ENCODE measurements at places on chromosomes 2 and 18.
A peak's percentile ranks its signal among the peaks of the same experiment; 100 is the strongest.

DNA sequence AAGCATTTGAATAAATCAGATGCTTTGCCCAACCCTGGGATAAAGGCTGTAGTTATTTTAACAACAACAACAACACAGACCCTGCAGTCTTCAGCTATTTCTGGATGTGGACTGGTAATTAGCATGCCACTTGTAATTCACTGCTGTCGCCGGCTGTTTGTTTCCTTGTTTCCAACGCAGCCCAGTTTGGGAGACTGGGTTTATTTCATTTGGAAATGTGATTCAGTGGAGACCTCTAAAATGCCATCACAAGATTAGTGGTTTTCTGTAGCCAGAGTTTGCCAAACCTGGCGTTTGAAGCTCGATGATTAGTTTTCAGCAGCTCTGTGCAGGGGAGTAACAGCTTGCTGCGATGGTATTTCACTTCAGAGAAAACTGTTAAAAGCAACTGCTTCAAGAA lies 83.5 kb downstream of the LDLRAD4 start:
- no peak for DNase-seq

DNA sequence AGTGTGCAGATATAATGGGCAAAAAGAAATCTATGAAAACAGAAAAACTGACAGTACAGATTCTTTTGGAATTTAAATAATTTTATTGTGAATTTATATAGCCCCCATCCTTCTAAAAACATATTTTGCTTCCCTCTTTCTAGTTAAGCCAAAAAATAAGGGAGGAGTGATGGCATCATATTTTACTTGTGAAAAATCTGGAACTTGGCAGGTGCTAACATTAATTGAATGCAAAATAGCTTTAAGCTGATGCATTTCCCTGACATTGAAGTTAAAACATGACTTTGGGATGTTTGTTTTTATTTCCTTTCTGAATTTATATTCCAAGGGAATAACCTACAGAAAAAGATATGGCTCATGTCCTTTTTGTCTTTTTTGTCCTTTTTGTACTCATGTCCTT lies 82.6 kb upstream of the RBM44 start:
- DNase-seq, result no peak

DNA sequence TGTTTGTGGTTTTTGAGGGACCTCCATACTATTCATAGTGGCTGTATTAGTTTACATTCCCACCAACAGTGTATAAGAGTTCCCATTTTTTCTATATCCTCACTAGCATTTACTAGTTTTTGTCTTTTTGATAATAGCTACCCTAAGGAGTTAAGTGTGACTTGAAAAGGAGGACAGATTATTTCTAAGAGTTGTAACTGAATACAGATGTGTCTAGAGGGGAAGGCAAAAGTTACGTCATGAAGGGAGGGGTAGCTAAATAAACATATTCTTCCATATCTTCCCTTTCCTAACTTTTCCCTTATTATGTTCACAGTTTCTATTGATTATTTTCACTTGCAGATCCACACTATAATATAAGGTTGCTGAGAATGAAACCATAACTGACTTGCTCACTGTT lies 1315.7 kb upstream of the ZEB2 start:
- DNase-seq, result no peak

DNA sequence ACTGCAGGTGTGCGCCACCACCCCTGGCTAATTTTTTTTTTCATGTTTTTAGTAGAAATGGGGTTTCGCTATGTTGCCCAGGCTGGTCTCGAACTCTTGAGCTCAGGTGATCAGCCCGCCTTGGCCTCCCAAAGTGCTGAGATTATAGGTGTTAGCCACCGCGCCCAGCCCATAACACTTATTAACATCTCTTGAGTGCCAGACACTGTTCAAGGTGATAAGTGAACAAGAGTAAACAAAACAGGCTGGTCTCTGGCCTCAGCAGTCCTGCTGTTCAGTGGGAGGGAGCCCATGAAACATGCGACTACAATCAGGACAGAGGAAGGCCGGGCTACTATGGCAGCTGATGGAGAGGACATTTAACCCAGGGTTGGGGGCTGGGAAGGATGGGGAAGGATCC lies 42.3 kb downstream of the KCTD1 start:
- no peak for DNase-seq

GRCh38 chr2:17976871-17977746 lies 98.6 kb downstream of the KCNS3 start:
- DNase-seq, result peak; percentile 99

GRCh38 chr18:13517369-13517768 lies 209.0 kb downstream of the FAM210A start:
- DNase-seq, result no peak

DNA sequence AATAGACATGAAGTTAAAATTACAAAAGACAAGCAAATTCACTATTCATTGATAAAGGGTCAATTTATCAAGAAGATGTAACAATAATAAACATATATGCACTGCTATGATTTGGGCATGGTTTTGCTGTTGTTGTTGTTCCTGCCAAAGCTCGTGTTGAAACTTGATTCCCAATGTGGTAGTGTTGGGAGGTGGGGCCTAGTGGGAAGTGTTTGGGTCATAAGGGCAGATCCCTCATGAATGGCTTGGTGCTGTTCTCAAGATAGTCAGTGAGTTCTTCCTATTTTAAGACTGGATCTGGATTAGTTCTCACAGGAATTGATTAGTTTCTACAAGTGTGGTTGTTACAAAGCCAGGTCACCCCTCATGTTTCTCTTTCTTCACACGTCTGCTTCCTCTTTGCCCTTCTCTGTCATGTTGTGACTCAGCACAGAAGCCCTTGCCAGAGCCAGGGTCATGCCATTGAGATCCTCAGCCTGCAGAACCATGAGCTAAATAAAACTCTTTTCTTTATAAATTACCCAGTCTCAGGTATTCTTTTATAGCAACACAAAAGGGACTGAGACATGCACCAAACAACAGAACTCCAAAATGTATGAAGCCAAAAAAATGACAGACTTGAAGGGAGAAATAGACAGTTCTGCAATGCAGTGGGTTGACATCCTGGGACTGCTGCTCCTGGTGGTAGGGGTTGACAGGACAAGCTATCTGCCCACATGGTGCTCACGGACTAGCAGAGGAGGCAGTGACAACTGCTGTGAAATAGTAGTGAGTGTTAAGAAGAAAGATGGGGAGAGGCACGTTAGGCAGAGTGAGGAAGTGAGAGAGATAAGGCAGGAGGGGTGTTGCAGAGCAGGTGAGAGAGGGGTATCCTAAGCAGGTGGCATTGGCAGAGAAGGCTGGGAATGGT lies 18.6 kb upstream of the SKA1 start:
- no peak for DNase-seq

DNA sequence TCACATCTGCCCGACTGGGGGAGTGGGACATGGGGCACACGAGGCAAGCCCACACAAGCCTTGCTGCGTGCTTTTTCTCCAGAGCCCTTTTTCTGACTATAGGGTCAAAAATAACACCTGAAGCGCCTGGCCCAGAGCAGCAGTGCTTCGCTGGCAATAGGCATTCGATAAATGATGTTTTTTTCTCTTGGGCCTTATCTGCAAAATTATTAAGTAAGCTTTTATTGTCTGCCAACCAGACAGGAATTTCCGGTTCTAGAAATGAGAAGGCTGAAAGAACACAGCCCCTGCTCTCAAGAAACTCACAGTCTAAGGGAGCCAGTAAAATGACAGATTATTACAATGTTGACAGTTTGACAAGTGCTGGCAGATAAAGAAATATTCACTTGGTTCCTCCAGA lies 2.7 kb upstream of the TMBIM1 start:
- no peak for DNase-seq

DNA sequence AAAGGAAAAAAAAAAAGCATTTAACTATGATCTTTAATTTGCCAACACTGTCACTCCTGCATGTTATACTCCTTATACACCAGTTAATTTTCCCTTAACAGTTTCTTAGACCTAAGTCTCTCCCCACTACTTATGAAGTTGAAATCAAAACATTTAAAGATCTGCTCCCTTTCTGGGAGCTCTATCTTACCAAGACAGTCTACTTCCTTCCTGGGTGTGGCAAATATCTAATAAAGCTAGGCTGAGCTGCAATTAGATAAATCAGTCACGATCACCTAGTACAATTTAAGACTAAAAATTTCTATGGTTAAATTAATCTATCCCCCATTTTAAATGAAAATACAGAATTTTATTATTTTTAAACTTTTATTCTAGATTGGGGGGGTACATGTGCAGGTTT lies 33.4 kb downstream of the PUM2 start:
- no peak for DNase-seq

DNA sequence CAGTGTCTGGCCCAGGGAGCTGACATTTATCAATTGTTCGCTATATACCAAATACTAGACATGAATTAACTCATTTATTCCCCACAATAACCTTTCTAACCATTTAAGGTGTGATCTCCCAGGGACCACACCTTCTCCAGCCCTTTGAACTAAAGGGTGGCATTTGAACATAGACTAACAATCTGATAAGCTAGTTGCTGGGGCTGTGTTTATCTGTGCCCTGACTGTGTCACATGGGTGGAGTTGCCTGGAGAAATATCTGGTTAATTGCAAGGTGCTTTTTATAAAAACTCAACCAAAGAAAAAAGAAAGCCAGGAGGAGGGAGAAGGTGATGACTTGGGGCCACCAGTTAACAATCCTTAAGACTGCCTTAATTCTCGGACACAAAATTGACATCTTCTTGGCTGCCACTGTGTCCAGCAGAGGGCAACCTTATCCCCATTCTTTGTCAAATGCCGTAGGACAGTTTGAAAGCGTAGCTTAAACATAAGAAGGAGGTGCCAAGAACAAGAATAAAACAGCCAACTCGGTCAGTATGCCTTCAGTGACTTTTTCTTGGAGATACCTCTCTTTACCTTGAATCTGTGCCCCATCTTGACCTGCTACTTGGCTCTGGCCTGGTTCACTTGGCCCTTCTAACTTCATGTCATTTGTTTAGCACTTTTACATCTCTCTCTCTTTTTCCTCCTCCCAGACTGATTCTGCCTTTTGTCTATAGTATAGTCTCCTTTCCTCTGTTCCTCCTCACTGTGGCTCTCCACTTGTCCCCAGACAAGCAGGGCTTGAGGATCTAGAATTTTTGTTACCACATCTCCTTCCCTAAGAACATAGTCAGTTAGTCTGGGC lies 183.4 kb downstream of the MYO3B start:
- DNase-seq, result peak; percentile 19

- DNase-seq, result no peak
Observed at GRCh38 chr2:10524851-10525572, 76.9 kb upstream of the ODC1 start.

DNA sequence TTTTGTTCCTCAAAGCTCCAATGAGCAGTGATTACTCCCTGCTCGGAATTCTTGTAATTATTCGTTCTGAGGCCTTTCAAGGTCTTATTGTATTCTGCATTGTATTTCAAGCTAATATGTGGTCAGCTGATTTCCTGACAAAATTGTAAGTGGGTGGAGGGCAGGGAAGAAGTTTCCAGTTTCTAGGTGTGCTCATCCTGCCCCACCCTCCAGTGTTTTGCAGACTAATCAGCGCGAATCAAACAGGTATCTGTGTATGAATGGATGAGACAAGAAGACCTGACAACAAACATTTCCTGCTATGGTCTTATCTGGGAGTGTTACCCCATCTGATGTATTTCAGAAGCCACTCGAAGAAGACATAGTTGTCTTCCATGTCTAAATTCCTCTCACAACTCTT lies 35.3 kb downstream of the MYCN start:
- DNase-seq, result no peak

GRCh38 chr2:189927823-189928222 lies 134.7 kb downstream of the MSTN start:
- DNase-seq, result no peak

DNA sequence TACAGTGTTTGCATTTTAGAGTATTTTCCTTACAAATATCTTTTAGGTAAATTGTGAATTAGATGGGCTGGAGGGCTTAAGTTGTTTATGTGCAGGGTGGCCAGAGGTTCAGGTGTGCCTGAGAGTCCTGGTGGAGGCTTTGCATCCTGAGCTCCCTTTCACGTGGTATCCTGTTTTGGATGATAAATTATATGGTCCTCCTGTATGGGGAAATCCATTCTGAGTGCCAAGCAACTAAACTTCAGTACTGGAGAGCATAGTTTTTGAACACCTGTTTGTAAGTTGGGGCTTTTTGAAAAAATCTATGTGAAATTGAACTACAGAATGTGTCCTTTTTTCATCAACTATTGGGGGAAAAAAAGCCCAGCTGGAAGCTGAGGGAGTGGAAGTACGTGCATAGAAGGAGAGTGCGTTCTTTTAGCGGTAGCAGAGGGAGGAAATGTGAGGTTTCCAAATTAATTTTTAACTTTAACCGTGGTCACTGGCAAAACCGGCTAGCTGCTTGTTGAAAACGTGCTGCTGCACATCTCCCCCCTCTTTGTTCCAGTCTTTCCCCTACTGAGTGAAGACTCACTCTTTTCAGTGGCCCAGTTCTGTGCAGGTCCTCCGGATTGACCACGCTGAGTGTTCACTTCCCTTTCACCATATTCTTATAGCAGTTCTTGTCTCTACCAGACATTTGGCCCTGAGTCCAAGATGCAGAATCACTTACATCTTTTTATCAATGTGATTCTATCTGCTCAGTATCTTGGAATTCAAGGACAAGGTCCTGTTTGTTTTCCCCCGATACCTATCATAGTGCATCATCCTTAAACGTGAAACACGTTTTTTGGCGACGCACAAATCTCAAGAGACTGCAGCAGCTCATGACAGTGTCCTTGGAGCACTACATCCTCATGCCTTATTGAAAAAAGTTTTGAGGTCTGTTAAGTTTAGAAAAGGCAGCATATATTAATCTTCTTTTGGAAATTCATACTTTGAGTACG lies 15.3 kb downstream of the CNOT11 start:
- no peak for DNase-seq

GRCh38 chr2:112045446-112046014 lies 9.5 kb upstream of the TMEM87B start:
- DNase-seq, result no peak

GRCh38 chr2:34121076-34121475 lies 522.0 kb upstream of the FAM98A start:
- no peak for DNase-seq

DNA sequence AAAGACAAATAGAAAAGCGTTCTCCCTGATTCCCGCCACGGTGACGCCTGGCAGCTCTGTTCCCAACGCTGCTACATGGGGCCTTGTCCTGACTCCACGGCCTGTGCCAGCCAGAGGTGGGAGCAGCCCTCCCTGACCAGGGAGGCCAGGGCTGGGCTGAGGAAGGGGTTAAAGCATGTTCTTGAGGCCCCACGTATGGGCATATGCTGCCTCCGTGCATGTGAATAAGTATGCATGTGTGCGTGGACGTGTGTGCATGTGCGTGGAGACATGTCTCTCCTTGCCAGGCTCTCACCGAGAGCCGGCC lies 1.6 kb upstream of the SNED1 start:
- no peak for DNase-seq

DNA sequence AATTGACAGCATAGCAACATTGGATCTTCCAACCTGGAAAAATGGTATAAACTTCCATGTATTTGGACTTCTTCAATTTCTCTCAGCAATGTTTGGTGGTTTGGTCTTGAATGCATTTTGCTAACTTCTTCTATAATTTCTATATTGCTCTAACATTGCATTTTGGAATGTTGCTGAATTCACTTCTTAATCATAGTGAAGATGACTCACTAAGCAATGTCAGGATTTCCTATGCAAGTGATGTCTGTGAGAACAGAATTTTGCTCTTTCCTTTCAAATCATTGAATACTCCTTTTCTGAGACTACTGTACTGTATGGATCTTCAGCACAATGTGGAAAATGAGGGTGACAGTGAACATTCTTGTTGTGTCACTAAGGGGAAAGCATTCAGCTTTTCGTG lies 28.9 kb upstream of the CDH19 start:
- no peak for DNase-seq

Measured in non-pigmented ciliary epithelial cell (primary cell).